Aorta (tissue), 5 donors: ENCODE measurements at places on chromosomes 2 and 18. TPM values are rescaled to one million over a fixed set of nuclear protein-coding genes. Genes with fewer than 3 reads are reported as not detected.

GRCh38 chr2:169073963-169074751 lies 4.8 kb downstream of the DHRS9 start:
- no peak for DNase-seq

DNA sequence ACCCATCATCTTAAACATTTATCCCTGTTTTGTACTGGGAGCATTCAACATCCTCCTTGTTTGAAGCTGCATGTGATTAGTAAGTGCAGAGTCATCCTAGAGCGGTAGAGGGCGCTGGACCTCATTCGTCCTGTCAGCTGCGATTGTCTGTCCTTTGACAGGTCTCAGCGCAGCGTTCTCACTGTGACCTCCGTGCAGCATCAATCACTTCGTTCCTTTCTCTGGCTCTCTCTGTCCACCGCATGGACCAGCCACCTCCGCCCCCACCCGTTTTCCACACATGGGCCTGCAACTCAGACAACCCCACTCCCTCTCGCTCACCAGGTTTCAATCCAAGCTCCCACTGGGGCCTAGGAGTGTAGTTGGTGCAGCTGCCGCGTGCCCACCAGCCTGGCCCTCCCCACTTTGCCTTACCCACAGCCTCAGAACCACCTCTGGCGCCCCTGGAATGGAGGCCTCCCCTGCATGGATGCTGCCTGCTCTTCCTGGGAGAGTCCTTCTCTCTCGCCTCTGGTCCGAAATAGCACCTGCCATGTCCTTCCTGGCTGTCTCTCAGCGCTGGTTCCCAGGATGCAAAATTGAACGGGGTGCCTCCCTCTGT lies 90.5 kb downstream of the NDUFA10 start:
- DNase-seq = peak; percentile 80

- no peak for DNase-seq
Measured at GRCh38 chr2:159073256-159073655, 104.8 kb downstream of the TANC1 start.

DNA sequence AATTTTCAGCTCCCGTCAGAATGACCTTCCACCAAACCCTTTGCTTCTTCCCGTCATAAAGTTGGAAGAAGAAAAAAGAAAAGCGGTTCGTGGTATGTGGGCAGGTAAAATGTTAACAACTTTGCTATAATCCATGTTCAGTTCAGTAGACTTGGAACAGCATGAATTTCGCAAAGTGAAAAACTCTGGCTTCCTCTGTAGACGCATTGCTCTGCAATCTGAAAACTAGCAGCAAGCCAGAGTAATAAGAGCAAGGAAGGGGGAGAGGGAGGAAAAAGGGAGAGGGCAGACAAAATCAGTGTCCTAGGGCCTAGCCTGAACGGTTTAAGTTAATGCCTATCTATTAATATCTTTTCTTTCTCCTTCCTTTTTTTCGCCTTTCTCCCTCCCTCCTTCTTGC lies 26.7 kb upstream of the CHRNA1 start:
- no peak for DNase-seq

DNA sequence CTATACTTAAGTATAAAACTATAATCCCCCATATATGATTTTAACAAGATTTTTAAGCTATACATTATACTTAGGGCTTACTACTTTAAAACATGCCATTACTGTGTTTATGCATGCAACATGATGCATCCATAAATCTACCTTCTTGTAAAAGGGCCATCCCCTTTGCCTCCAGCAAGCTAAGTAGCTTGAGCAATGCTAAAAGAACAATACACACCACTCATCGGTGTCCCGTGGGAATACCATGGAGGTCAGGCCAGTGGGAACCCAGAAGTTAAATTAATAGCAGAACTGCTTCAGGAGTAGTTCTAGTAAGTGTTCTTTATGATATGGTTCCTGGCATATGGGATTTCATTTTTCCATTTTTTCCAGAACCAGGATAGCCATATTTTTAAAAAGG lies 37.8 kb downstream of the SH3RF3 start:
- DNase-seq = no peak

DNA sequence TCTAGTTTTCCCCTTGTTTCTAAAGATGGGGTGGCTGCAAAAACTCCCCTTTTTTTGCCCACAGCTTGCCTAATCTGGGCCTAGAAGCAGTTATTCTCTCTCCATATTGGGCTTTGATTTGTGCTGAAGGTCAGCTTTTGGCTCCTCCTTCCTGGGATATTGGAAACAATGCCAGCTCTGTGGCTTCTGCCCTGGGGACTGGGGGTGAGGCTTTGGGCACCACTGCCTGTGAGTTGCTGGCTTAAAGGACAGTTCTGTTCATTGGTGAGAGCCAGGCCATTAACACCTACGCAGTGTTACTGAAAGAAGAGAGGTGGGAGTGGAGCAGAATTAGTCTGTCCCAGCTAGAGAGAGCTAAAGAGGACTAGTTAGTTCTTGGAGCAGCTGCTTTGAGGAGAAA lies 4.3 kb downstream of the UBXN2A start:
- no peak for DNase-seq

DNA sequence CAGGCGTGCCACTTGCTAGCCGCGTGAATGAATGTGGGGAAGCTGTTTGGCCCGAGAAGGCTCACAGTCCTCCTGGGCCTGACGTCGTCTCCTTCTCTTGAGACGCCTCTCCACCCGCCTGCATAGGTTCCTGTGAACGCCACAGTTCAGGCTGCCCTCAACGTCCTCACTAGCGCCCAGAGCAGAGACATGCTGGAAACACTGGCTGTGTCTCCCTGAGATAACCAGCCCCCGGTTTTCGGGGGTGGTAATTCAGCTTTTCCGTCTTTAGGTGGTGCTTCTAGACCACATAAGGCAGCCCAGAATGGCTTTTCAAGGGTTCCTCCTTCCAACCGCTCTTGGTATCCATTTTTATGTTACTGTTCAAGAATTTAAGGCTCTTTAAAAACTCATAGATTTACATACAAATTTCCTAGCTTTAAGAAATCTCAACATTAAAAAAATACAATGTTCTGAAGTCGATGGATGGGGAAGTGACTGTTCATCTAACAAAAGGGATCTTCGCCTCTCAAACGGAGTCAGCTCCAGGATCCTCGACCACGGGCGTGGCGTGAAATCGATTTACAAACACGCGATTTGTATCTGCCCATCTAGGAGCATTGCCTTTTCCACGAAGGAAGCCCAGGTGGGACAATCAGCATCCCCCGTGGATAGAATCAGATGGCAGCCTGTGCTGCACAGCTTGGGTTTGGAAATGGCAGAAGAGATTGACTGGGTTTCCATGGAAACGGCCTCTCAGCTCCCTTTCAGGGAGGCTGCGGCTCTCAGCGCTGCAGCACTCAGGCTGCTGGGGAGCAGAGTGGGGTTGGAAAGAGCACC lies 110.6 kb upstream of the PXDN start:
- DNase-seq = no peak

DNA sequence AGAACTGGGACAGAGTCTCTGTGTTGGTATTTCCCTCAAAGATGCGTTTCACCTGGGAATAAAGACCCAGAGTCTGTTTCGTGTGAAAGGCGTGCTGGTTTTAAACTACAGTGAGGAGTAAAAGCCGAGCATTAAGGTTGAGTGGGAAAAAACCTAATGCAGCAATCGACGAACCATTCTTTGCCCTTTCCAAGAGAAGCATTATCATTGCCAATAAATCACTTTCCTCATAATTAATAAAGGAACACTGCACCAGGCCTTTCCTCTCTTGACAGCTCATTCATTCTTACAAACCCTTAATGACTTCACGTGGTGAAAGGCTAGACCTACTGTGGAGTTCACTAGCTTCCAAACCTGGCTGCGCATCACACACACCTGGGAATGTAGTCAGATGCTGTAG lies 896 bp upstream of the SLC8A1 start:
- DNase-seq = no peak

DNA sequence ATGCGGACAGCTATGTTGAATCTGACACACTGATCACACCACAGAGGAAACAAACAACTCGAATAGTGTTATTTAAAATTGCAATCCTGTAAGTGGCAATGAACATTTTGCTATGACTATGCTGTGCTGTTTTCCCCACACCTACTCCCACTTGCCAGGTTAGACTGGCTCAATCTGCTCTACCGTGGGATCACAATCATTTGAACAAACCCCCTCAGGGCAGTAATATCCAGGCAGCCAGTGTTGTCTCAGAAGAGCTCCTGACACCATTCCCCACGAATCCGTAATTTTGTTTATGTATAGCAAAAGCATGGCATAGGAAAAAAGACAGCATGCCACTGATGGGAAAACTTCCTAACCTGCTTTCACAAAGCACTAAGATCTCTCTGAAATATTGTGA lies 284.3 kb downstream of the ERBB4 start:
- no peak for DNase-seq

DNA sequence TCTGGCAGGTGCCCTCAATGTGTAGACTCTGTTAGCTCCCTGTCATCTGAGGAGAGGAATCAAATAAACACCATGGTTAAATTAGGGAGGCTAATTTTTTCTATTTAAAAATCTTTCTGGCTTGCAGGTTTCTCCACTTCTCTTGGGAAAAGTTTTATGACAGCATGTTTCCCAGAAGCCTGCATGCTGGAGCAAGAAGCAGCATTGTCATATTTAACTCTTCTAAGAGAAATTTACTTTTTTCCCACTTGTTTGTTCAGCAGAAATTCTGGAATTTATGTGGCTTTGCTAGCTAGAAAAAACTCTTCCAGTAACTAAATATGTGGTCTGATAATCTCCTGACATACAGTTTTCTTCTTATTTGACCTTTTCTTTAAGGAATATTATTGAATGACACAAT lies 230.5 kb downstream of the PARD3B start:
- no peak for DNase-seq

- no peak for DNase-seq
Measured at GRCh38 chr2:237818066-237818473, 19.5 kb downstream of the RBM44 start.

DNA sequence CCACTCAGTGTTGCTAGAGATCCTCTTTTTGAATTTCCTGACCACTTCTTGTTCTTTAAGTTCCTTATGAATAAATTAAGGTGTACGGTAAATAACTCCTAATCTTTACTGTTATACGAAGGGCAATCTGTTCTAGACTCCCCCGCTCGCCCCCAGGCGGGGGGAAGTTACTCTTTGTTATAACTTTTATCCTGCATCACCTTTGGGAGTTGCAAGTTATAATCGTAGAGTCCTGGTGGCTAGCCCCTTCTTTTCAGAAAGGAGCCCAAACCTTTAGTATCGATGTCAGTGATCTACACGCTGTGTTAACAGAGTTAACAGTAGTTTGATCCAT lies 652 bp downstream of the GCA start:
- no peak for DNase-seq

GRCh38 chr2:58762176-58762781 lies 521.2 kb upstream of the FANCL start:
- DNase-seq = no peak

DNA sequence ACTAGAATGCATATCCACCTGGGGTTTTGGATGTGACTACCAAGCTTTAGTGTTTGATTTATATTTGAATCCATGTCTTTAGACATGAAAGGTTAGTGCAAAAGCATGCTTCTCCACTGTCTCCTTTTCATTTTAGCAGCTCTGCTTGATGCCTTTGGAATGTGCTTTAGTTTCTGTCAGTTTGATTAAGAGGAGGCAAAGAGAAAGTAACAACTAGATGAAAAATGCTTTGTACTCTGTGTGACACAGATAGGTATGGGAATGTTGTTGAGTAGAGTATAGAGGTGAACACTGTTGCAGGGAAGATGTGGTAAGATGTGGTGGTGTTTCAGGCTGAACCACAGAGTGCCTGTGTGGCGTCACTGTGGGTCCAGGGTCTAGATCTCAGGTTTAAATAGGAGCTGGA lies 19.8 kb downstream of the PIK3C3 start:
- DNase-seq = no peak

DNA sequence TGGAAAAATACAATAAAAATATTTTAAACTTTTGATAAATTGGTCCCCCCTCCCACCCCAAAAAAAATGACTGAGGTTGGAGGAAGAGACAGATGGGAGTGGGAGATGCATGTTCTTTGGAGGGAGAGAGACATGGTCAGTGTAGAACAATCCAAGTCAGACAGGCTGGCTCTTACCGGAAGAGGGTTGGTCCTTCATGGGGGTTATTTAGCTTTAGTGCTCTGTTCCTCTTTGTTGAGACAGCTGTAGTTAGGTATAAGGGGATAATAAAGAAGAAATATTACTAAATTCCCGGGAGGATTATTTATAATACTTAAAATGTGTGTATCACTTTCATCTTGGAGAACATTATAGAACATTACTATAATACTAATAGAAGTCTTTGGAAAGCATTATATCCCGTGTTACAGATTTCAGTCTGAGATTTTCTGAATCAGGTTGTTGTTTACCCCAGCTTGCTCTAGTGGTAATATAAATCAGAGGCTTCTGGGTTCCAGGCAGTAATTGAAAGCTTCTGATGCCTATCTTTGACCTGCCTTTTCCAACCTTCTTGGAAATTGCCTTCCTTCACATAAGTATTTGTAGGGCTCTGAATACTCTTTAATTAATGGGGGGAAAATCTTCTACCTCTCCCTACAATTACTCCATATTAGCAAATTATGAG lies 87.7 kb downstream of the SPTBN1 start:
- DNase-seq = no peak

- no peak for DNase-seq
Measured at GRCh38 chr18:12474876-12475275, 67.1 kb downstream of the PRELID3A start.

DNA sequence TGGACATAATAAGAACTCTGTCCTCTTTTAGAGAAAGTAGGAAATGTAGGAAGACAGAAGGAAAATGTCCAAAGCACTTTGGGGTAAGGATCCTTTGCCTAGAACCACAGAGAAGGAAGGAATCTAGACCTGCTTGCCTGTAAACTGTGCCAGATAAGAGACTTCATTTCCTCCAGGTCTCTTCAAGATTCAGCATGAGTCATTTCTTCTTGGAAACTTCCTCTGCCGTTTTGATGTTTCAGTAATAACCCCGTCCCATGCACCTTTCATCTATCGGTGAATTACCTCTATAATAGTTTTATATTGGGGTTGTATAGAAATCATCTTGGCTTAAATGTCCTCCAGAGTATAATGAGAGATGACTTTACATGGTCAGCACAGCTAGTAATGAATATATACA lies 63.2 kb upstream of the LRATD1 start:
- no peak for DNase-seq

NDC80 gene
- polyA plus RNA-seq = 1.4 TPM

FBXO15 gene
- 3.5 TPM for polyA plus RNA-seq

TMEM150A gene
- 27.8 TPM for polyA plus RNA-seq

SEPTIN10 gene
- 86.6 TPM for polyA plus RNA-seq

SERPINB12 gene
- not detected for polyA plus RNA-seq

EVA1A gene
- polyA plus RNA-seq = 6.0 TPM

ATL2 gene
- 14.8 TPM for polyA plus RNA-seq

FAM117B gene
- polyA plus RNA-seq = 2.5 TPM

KANSL3 gene
- polyA plus RNA-seq = 15.4 TPM

LCT gene
- polyA plus RNA-seq = 0.03 TPM

ZNF385B gene
- polyA plus RNA-seq = not detected

TMEM163 gene
- 0.25 TPM for polyA plus RNA-seq

ITGAV gene
- polyA plus RNA-seq = 27.9 TPM
